ENCODE measurements at places on chromosomes 1 and 21.

DNA sequence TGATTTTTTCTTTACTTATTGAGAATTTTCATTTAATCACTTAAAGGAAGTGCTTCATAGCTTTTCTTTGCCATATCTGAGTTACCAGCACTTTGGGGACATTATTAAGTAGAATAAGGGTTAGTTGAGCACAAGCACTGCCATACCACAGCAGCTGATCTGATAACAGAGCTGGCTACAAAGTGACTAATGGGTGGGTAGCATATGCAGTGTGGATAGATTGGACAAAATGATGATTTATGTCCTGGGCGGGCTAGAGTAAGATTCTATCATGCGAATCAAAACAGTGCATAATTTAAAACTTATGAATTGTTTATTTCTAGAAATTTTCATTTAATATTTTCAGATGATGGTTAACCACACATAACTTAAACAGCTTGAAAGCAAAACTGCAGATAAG is 102.2 kb upstream of the SNX7 start:
- no peak for DNase-seq

DNA sequence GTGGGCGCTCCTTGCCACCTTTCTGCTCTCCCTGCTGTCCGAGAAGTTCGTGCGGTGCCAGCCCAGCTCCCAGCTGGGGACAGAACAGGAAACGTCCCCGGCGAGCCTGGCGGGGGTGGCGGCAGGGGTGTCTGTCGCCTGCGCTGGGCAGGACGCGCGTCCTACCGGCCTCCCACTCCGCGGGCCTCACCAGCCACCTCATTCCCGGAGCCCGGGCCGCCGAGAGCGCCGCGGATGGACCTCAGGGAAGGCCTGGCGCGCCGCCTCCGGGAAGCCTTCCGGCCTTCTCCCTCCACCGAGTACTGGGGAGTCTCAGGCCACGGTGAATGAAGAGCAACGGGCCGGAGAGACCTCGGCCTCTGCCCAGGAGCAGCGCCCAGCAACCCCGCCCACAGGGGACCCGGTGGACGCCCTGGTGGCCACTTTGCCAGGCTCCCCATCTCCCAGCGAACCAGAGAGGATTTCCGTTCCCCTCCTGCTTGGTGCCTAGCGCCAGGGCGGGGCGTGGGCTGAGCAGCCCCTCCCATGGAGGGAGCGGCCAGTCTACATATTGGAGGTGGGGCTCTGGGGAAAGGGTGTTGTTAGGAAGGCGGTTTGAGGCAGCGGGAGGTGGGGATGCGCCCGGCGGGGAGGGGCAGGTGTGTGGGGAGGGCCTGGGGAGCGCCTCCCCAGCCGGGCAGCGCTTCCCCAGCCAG is 9.5 kb upstream of the TNFRSF14 start:
- peak; percentile 69 for DNase-seq

DNA sequence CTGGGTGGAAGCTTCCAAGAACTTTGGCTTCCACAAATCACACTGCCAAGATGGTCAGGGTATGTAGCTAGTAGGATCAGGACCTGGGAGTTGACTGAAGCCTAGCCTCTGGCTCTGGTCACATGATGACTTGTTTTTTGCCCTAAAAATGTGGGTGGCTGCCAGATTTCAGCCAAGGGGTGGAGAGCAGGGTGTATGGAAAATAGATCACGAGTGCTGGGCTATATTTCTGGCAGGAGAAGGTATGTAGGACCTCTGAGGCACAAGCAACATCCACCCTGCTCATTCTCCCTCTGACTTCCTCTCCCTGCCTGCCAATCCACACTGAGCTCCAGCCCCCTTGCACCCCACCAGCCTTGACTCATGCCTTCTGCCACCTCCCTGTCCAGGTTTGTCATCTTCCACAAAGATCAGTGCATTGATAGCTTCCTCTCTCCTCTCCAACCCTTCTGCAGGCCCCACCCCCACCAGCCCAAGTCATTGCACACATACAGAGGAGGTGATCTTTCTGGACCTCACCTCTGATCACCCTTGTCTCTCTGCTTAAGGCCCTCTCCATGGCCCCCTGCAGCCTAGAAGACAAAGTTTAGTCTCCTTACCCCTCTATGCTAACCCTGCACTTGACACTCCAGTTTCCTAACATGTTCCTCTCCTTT is 8.3 kb upstream of the CYP4B1 start:
- no peak for DNase-seq

DNA sequence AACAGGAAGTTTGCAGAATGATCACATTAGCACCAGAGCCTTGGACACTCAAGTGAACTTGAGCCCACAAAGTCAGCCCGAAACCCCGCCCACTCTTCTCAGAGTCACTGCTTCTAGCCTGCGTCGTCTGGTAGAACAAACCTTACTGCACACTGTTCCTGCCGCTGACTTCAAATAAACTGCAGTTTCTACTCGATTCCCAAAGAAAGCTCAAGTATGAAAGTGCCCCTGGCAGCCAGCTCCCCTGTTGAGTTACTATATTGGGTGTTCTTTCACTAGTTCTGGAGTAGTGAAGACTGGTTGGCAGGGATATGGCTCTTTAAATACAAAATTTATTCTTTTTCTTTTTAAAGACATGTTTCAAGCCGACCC is 164.7 kb downstream of the GALNT2 start:
- DNase-seq: no peak

DNA sequence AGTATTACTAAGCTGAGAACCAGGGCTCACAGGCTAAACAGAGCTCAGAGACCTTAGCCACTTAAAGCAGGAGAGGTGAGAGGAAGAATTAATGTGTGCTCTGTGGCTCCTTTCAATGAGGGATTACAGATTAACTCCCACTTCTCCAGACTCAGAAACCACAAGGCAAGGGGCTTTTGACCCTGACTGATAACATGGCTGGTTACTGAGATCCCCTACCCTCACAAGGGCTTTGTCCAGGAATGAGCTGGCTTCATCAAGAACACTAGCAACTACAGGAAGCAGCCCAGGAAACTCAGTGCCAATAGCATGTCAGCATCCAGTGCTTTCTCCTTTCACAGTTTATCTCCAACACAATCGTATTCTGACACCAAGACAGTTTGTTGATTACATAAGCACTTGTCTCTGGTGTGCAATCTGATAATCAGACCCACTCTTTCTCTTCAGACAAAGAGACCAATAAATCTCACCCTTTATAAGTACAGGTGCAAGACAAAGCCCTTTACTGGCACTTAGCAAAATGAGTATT is 38.8 kb downstream of the ERI3 start:
- no peak for DNase-seq

DNA sequence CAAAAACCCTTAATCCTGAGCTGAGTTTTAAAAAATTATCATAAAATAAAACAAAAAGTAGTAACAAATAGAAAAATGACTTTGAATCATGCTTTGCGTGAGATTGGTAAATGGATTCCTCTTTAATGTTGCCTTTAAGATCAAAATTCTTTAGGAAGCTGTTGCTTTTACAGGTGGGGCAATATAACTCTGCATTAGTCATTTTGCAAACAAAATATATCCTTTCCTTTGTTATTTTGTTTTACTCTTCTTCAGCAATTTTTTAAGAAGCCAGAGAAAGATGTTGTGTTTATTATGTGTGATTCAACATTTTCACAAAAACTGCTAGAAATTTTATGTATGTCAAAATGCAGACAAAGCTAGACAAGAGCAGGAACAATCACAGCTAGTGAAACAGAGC is 50.0 kb downstream of the MARK1 start:
- DNase-seq: no peak

DNA sequence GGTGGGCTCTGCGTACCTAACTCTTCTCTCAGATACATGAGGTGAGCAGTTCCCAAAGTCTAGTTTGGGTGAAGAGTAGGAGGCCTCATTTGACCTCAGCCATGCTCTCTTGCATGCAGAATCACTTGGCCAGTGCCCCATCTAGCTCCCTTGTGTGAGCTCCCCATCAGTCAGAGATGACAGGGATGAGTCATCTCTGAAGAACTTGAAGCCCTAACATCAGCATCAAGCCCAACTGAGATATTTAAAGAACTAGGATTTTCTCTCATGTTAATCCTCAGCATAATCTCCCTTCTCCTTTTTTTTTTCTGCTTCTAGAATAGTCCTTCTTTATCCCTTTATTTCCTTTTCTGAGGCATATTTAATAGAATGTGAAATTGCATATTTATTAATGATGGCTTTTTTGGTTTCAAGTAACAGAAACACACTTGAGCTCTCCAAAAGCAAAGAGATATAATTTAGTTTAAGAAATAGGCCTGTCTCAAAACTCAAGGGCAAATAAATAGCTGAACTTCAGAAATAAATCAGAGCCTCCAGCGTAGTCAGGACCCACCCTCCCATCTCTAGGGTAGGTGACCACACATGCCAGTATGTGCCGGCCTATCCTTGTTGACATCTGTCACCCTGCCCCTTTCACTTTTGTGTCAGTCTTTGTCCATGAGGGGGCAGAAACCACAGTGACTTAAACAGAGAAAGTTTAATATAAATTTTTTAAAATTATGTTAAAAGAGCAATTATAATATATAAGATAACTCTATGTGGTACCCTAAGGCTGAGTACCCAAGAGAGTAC is 112.3 kb downstream of the TSEN15 start:
- DNase-seq: no peak

GRCh38 chr1:38559446-38560165 is 300.0 kb downstream of the RRAGC start:
- DNase-seq: peak; percentile 61
